Esophagus squamous epithelium (tissue), 5 donors: ENCODE measurements at places on chromosomes 5 and 9.

DNA sequence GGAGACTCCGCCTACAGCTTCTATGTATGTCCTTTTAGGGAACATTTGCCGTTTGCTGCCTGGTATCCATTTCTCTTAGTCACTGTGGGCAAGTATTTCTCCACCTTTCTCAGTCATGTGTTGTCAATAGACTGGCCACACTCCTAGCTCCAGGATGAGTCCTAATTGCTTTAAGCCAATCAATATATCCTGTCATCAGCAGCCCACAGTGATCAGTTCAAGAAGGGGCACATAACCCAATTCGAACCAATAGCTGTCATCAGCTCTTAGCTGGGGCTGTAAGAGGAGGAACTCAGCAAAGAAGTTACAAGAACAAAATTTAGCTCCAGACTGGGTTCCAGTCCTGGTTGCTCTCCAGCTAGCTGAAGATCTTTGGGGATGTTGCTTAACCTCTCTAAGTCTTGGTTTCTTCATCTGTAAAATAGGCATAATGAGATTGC lies 70.7 kb upstream of the MAN2A1 start:
- DNase-seq: no peak

DNA sequence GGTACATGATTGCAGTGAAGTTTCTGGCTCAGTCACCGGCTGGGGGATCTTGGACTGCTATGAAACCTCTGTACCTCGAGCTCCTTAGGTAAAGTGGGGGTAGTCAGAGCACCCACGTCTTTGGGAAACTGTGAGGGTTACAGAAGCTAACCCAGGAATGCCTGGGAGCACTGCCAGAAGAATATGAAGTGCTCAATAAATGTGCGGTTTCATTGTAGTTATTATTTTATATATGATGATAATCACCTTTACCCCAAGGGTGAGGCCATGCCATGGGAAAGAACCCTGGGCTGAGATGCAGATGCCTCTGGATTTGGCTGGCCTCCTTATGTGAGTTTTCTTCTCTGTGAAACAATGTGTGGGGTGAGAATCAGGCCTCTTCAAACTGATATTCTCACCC lies 3.7 kb downstream of the NPR3 start:
- DNase-seq: no peak

DNA sequence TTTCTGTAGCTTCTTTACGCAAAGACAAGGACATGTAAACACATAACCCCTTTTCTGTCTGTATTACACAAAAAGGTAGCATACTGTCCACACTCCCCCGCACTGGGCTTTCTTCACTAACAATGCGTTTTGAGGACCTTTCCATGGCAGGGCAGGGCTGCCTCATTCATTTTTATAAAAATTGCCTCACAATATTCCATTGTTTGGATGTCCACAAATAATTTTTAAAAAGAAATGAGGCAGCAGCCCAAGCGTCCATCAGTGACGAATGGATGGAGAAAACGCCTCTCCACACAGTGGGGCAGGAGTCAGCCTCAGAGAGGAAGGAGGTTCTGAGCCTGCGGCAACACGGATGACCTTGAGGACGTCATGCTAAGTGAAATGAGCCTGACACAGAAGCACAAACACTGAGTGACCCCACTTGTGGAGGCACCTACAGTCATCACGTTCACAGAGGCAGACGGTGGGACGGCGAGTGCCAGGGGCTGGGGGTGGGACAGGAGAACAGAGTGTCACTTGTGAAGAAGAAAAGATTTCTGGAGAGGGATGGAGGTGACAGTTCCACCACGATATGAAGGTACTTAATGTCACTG lies 67.8 kb downstream of the RASGEF1C start:
- no peak for DNase-seq

GRCh38 chr5:116564312-116564711 lies 10.3 kb downstream of the SEMA6A start:
- DNase-seq: no peak

- no peak for DNase-seq
Observed at GRCh38 chr5:43036856-43037635, 3.1 kb downstream of the ANXA2R start.

DNA sequence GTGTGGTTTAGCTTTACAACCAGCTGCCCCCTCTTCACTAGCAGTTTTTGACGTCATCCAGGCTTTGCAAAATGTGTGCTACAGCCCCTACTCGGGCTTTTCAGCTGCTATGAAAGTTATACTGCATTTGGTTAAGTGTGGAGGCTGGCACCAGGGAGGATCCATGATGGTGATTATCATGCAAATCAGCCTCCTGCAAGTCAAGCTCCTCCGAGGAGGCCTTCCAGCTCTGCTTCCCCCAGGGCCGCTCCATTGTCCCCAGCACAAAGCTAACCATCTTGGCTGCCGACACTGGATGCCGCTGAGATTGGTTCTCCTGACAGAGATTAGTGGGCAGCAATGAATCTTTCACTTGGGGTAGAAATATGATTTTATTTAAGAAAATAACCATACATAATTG lies 159.6 kb downstream of the NR2F1-AS1 start:
- no peak for DNase-seq

GRCh38 chr5:169071-169727 lies 22.1 kb upstream of the LRRC14B start:
- DNase-seq: no peak

- no peak for DNase-seq
Observed at GRCh38 chr5:107502676-107503060, 168.1 kb downstream of the EFNA5 start.

DNA sequence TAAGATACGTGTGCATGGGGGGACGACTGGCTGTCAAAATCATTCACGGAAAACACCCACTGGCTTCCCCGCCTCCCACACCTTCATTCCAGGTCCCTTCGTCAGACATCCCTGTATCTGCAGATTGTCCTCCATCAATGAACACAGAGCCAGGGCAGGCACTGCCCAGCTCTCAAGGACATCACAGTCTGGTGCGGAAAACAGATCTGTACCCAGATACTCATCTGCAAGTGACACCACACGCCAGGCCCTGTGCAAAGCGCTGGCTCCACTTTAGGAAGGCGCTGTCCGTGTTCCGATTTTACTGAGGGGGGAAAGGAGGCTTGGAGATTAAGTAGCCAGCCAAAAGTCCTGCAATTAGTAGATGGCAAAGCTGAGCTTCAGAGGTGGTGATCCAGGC lies 72.3 kb downstream of the OLFM1 start:
- no peak for DNase-seq

GRCh38 chr9:117779760-117780159 lies 75.6 kb downstream of the TLR4 start:
- no peak for DNase-seq

DNA sequence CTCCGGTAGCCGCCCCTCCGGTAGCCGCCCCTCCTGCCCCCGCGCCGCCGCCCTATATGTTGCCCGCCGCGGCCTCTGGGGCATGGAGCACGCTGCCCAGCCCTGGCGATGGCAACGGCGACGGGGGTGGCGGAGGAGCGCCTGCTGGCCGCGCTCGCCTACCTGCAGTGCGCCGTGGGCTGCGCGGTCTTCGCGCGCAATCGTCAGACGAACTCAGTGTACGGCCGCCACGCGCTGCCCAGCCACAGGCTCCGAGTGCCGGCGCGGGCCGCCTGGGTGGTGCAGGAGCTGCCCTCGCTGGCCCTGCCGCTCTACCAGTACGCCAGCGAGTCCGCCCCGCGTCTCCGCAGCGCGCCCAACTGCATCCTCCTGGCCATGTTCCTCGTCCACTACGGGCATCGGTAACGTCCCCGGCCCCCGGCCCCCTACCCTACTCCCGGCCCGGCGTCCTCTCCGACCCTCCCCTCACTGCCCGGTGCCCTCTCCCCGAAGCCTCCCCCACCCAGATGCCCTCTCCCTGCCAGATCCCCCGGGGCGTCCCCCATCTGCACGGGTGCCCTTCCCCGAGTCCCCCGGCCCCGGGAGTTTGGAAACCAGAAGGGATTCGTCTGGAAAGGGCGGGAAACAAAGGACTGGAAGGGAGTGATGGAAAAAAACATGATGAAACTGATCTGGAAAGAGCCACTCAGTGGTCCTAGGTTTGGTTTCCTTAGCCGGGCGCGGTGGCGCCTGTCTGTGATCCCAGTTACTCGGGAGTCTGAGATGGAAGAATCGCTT lies 417 bp downstream of the SRD5A1 start:
- DNase-seq: no peak

DNA sequence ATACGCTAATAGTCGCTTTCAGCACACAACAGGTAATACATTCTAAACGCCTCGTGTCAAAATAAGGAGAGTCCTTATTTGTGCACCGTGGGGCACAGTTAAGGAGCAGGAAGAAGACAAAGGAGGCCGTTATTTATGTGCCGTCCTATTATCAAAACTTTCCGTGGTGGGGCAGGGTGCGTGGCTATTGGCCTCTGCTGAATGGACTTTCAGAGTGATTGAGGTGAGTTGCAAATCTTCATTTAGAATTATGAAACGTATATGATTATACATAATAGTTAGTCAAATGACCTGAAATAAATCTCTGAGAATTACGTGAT lies 833 bp downstream of the C5orf24 start:
- no peak for DNase-seq

DNA sequence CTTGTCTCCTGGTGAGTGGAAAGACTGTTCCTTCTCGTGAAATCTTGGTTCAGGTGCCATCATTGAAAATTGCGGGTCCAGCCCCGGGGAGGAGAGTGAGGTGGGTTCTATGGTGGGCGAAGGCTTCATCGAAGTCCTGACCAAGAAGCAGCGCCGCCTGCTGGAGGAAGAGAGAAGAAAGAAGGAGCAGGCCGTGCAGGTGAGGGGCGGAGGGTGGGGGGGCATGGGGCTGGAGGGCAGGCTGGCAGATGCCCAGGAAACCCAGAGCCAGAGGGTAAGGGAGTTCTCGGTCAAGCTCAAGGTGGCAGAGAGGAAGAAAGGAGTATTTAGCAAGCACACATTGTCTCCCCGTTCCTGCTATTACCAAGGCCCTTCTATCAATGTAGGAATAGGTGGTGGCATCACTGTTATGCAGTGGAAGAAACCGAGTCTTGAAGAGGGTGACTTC lies 24.3 kb upstream of the POMT1 start:
- no peak for DNase-seq

- DNase-seq: no peak
Observed at GRCh38 chr5:60260658-60261057, 367.1 kb upstream of the PDE4D start.

DNA sequence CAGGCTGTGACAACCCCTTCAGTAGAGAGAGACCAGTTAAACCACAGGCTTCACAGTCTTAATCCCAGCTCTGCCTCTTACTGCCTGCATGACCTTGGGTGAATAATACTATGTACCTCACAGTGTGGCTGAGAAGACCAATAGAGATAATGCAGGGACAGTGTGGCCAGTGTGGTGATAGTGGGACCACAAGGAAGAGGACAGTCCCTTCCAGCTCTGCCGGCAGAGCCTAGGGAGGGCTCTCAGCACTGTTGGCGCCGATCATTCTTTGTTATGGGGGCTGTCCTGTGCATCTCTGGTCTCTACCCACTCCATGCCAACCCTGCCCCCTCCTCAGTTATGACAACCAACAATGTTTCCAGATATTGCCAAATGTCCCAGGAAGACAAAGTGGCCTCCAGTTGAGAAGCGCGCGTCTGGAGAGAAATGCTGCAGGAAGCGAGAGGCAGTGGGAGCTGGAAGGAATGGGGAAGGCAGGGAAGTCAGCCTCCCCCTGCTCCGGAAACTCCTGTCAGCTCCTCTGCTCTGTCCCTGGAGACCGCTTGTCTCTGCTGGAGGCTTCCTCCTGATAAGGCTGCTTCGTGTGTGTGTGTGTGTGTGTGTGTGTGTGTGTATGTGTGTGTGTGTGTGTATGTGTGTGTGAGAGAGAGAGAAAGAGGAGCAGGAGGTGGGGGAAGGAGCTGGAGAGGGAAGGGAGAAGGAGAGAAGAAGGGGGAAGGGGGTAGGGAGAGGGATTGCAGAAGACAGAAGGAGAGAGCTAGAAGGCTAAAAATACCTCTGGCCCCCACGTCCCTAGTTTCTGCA lies 31.8 kb upstream of the FABP6 start:
- DNase-seq: no peak

DNA sequence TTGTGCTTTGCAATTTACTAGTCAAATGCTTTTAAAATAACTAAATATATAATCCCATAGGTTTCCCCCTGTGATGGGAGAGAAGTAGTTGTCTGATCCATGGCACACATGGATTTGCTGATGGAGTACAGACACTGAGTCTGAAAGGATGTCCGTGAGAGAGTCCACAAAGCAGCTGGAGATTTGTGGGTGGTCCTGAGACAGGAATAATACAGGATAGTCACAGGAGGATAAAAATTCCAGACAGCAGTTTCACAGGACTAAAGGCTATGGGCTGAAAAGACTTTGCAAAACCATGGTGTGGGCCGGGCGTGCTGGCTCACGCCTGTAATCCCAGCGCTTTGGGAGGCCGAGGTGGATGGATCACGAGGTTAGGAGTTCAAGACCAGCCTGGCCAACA lies 58.7 kb upstream of the ZFR start:
- no peak for DNase-seq

- DNase-seq: no peak
Observed at GRCh38 chr5:59066367-59067163, 483.7 kb downstream of the RAB3C start.

DNA sequence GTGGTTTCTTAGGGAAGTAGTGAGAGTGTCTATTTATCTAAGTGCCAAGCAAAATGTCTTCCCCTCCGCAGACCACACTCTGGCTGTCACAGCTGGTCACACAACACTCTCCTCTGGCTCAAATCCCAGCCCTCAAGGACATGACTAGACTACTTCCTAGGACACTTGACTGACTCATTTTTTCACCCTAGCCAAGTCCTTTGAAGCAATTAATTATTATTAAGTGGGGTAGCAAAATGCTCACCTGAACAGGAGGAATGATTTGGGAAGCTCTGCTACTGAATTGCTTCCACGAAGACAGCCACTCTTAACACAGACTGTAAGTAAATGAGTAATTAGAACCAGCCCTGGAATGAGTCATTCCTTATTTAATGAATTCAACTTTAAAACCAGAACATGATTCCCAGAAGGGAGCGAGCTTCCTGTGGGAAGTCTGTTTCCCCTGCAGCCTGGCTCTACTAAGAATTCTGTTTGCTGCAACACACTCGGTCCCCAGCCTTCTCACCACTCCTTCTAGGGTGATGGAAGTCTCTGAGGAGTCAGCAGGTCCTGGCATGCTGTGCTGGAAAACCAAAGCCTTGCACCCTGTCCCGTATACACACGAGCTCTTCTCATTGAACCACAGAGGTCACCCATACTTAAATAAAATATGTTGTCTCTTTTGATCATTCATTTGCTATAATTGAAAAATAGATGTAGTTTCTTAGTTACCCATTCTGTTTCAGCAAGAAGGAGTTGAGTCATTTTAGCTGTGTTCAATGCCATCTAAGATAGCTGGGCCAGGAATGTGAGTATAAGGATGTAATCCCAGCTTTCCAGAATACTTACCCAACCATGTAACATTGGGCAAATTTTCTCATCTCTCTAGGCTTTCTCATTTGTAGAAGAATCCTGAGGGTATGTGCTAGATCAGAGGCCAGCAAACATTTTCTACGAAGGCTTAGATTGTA lies 218.6 kb upstream of the RASEF start:
- no peak for DNase-seq
